ENCODE measurements at places on chromosomes 12 and 14. TPM values are rescaled to one million over a fixed set of nuclear protein-coding genes. Genes with fewer than 3 reads are reported as not detected.
A peak's percentile ranks its signal among the peaks of the same experiment; 100 is the strongest.

ALDH1L2 gene
- total RNA-seq, result 2.2 TPM

DNA sequence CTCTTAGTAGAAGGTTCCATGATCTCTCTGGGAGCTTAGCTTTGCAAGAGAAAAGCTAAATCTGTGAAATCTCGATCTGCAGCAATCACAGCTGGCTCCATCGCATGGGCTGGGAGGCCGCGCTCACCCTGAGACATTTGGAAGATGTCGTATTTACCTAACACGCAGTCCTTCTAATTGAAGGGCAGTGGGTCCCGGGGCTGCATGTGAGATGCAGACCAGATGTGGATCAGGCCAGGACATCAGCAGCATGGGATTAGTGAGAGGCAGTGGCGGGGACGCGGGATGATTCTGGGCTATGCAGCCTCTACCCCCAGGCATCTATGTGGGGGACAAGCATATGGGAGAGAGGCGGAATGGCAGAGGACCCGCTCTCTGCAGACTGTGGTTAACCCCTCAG, 312.4 kb upstream of the RTL1 start:
- H3K4me1 ChIP-seq, result no peaks in the 10 kb centered on the region
- DNase-seq, result no peak
- no peaks in the 10 kb centered on the region for H3K27me3 ChIP-seq
- no peak overlapping the region for H3K27ac ChIP-seq
- no peak overlapping the region for H3K4me3 ChIP-seq

DNA sequence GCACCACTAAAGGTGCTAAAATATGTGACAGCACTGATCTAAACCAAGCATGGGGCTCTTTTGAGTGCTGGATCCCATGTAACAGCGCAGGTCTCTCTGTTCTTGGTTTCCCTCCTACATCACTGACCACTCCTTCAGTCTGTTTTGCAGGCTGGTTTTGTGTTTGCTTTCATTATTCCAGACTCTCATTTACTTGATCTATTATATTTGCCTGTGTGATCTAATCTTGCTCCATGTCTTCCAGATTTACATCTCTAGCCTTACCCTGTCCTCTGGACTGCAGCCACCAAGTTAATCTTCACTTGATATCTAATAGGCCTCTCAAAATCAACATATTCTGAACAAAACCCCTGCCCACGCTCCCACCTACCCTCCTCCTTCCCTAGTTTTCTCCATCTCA, 8.6 kb downstream of the GLIPR1 start:
- H3K27me3 ChIP-seq, result no peaks in the 10 kb centered on the region
- peak overlapping the region; percentile 87 for H3K27ac ChIP-seq
- no peaks in the 10 kb centered on the region for H3K36me3 ChIP-seq
- H3K4me1 ChIP-seq, result peaks cover 37% of the 10 kb centered on the region

- H3K4me3 ChIP-seq, result no peak overlapping the region
- H3K27ac ChIP-seq, result no peak overlapping the region
- no peaks in the 10 kb centered on the region for H3K4me1 ChIP-seq
- H3K27me3 ChIP-seq, result no peaks in the 10 kb centered on the region
- DNase-seq, result no peak
Measured at GRCh38 chr12:32490801-32491200, 91.4 kb downstream of the FGD4 start.

DNA sequence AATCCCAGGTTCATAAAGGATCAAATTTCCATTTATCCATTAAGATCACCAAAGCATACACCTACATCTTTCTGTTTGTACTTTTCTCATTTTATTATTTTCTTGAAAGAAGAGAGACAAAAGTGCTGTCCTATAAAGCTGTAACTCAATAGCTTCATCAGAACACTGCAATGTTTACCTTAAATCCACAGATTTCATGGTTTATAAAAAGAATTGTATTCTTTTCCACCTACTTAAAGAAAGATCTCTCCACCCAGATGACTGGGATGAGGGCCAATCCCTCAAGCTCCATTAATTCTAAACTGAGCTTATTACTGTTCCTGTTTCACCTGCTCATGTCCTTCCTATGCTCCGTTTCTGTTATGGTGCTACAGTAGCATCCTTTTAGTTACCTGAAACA, 470.6 kb downstream of the BCAT1 start:
- no peaks in the 10 kb centered on the region for H3K4me1 ChIP-seq
- H3K4me3 ChIP-seq, result no peak overlapping the region
- no peaks in the 10 kb centered on the region for H3K36me3 ChIP-seq
- H3K27me3 ChIP-seq, result no peaks in the 10 kb centered on the region

IFNG-AS1 gene
- total RNA-seq, result not detected

GRCh38 chr12:102023343-102023930, 38.4 kb downstream of the WASHC3 start:
- DNase-seq, result no peak
- H3K4me3 ChIP-seq, result no peak overlapping the region
- H3K27ac ChIP-seq, result no peak overlapping the region

- no peak overlapping the region for H3K27ac ChIP-seq
- DNase-seq, result no peak
- H3K36me3 ChIP-seq, result no peaks in the 10 kb centered on the region
- H3K27me3 ChIP-seq, result peaks cover 3% of the 10 kb centered on the region
- no peak overlapping the region for H3K4me3 ChIP-seq
Measured at GRCh38 chr12:56931474-56931978, 2.7 kb downstream of the SDR9C7 start.

- H3K4me1 ChIP-seq, result no peaks in the 10 kb centered on the region
- no peak overlapping the region for H3K4me3 ChIP-seq
- H3K36me3 ChIP-seq, result no peaks in the 10 kb centered on the region
- H3K27ac ChIP-seq, result no peak overlapping the region
- no peak for DNase-seq
Measured at GRCh38 chr12:5614256-5614655, 182.3 kb downstream of the NTF3 start.

GRCh38 chr14:58177125-58177524, 22.8 kb upstream of the ACTR10 start:
- H3K27me3 ChIP-seq, result no peaks in the 10 kb centered on the region
- no peaks in the 10 kb centered on the region for H3K36me3 ChIP-seq
- DNase-seq, result no peak
- no peak overlapping the region for H3K4me3 ChIP-seq

DNA sequence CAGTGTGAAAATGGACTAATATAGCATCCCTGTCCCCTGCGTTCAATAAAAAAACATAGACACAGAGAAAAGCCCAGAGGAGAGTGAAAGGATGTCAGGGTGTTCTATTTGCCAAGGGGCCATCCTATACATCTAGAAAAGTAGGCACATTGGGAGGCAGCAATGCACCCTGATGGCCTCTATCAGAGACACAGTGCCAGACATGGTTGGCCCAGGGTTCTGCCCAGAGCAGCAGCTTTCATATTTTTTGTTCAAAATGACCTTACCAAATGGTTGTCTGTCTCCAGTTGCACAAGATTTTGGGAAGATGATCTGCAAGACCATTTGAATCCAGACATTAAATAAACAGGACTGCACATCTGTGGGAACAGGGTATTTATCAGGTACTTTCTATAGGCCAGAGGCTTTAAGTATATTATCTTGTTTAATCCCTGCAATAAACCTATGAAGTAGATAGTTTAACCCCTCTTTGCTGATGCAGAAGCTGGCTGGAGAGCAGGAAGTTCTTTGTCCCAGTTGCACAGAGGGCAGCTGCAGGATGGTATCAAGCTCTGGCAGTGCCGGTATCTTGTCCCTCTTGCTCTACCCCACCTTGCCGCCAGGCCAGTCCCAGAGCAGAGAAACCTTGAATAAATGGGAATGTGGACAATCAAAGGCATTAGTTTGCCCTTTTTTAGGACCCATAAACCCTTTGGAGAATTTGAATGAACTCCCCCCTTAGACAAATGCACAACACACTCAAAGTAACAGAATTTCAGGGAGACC, 171.8 kb upstream of the PWP1 start:
- no peaks in the 10 kb centered on the region for H3K36me3 ChIP-seq
- no peaks in the 10 kb centered on the region for H3K27me3 ChIP-seq
- H3K4me3 ChIP-seq, result no peak overlapping the region
- no peak for DNase-seq

DNA sequence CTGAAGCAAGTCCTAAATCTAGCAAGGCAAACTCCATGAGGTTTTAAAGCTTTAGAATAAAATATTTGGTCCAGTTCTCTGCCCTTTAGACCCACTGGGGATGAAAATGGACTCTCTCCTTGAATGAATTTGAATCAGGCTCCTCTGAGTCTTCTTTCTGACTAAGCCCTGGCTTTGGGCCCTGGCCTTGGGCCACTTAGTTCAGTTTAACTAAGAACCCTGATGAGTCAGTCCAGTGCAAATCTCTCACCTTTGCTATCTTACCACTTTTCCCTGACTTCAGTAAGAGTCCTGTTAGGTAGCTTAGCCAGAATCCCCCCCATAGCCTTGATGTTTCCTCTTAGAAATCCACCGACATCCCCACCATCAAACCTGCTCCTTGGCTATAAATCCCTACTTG, 427.5 kb downstream of the SNAPC1 start:
- no peak for DNase-seq
- H3K4me1 ChIP-seq, result no peaks in the 10 kb centered on the region
- no peak overlapping the region for H3K27ac ChIP-seq
- H3K4me3 ChIP-seq, result no peak overlapping the region
- no peaks in the 10 kb centered on the region for H3K36me3 ChIP-seq

HCAR2 gene
- not detected for total RNA-seq

- H3K36me3 ChIP-seq, result peaks cover 3% of the 10 kb centered on the region
- peak overlapping the region; percentile 96 for H3K27ac ChIP-seq
- peak; percentile 93 for DNase-seq
- peaks cover 46% of the 10 kb centered on the region for H3K4me1 ChIP-seq
Measured at GRCh38 chr12:110039085-110039807, 9.1 kb downstream of the C12orf76 start.

- H3K36me3 ChIP-seq, result no peaks in the 10 kb centered on the region
- no peak overlapping the region for H3K4me3 ChIP-seq
- peaks cover 4% of the 10 kb centered on the region for H3K4me1 ChIP-seq
- DNase-seq, result no peak
- H3K27ac ChIP-seq, result no peak overlapping the region
Measured at GRCh38 chr14:51449681-51450080, 202.0 kb upstream of the FRMD6 start.

DNA sequence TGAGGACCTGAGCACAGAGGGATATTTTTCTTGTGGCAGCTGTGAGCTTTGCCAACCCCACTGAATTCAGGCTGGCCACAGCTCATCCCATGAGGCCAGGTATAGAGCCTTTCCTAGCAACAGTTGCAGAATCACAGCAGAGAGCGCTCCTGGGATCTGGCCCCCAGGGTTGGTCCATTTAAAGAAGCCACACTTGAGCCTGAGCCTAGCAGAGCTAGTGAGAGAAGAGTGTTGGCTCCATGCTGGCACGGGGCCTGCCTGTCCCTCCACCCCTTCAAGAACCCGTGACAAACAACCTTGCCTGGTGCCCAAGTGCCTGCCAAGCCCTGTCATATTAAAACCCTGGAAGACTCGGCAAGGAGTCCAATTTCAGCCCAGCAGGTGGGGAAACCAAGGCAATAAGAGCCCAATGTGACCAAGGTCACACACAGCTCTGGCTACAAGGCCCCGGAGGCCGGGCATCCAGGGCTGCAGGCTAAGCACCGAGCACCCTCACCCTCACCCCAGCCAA, 91.6 kb downstream of the LRRC74A start:
- H3K27ac ChIP-seq, result peak overlapping the region; percentile 99
- DNase-seq, result no peak
- no peak overlapping the region for H3K4me3 ChIP-seq

DNA sequence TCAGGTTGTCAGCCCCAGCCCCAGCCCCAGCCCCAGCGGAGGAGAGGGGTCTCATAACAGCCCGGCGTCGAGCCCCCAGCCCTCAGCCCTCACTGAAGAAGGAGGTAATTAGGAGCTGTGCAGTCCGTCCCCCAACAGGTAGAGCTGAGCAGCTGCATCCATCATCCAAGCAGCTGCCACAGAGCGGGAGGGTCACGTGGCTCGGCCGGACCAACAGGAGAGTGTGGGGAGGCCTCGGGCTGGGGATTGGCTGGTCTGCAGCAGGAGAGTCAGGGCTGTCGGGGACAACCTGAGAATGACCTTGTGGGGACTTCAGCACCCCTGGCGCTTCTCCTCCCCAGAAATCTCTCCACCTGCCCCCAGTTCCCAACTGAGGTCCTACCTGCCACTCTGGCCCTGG, 29.6 kb downstream of the SMUG1 start:
- no peak overlapping the region for H3K27ac ChIP-seq
- H3K4me3 ChIP-seq, result no peak overlapping the region
- no peak for DNase-seq
- H3K36me3 ChIP-seq, result no peaks in the 10 kb centered on the region
- H3K4me1 ChIP-seq, result no peaks in the 10 kb centered on the region

- H3K27me3 ChIP-seq, result no peaks in the 10 kb centered on the region
- H3K4me1 ChIP-seq, result peaks cover 17% of the 10 kb centered on the region
- no peak overlapping the region for H3K4me3 ChIP-seq
- no peak for DNase-seq
- no peaks in the 10 kb centered on the region for H3K36me3 ChIP-seq
Measured at GRCh38 chr12:123442774-123443173, 6.3 kb upstream of the RILPL2 start.

GRCh38 chr14:106491851-106492250, 965.5 kb downstream of the TMEM121 start:
- no peak for DNase-seq
- no peak overlapping the region for H3K27ac ChIP-seq
- no peak overlapping the region for H3K4me3 ChIP-seq

VRTN gene
- not detected for total RNA-seq

TMCC3 gene
- total RNA-seq, result 0.92 TPM

- no peak overlapping the region for H3K4me3 ChIP-seq
- H3K36me3 ChIP-seq, result no peaks in the 10 kb centered on the region
- no peaks in the 10 kb centered on the region for H3K27me3 ChIP-seq
Measured at GRCh38 chr12:44223736-44224135, 387.9 kb downstream of the TMEM117 start.

HHIPL1 gene
- 2.1 TPM for total RNA-seq

- no peak overlapping the region for H3K27ac ChIP-seq
- no peaks in the 10 kb centered on the region for H3K36me3 ChIP-seq
- no peak overlapping the region for H3K4me3 ChIP-seq
- no peak for DNase-seq
- no peaks in the 10 kb centered on the region for H3K4me1 ChIP-seq
Measured at GRCh38 chr14:92207012-92207927, 85.5 kb downstream of the CPSF2 start.

CCDC198 gene
- total RNA-seq, result not detected

DNA sequence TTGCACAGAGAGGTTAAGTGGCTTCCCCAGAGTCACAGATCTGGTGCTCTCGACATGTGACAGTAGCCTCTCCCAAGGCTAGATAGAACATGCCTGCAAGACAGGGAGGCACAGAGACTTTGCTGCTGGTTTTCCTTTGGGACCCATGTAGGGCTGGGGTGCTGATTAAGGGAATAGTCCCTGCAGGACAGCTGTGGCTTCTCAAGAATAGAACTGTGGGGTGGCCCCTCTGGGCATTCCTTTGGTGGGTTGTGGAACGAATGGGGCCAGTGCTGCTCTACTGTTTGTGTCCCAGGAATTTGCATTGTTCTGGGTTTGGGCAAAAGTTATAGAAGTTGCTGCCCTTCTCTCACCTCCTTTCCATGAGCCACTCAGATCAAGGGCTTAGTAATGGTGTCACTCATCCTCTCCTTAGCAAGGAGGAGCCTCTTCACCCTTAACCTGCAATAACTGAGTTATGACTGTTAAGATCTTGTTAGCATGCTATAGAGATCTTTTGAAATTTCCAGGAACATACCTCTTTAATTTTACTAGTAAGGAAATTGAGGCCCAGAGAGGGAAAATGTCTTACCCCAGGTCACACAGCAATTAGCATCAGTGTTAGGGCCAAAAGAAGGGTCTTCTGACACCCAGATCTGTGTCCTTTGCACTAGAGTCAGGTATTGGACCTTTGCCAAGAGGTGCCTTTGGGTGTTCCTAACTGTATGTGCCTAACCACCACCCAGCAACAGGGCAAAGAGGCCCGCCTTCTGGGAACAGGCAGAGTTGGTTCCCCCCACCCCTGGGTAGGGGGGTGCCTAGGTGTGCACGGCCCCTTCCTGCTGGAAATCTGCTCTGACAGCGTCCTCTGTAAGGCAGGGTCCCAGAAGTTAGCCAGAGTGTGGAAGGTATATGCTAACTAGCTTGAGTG, 31.4 kb downstream of the CD9 start:
- no peak overlapping the region for H3K27ac ChIP-seq
- no peaks in the 10 kb centered on the region for H3K36me3 ChIP-seq
- no peaks in the 10 kb centered on the region for H3K4me1 ChIP-seq
- no peaks in the 10 kb centered on the region for H3K27me3 ChIP-seq
